Tibial nerve (tissue), 4 donors: ENCODE measurements at places on chromosomes 2 and 18. TPM values are rescaled to one million over a fixed set of nuclear protein-coding genes. Genes with fewer than 3 reads are reported as not detected.

The OTOF gene
- 0.22 TPM for total RNA-seq

The ICA1L gene
- total RNA-seq: 12.3 TPM

The TDRD15 gene
- total RNA-seq: not detected

The TRAPPC12 gene
- total RNA-seq: 139 TPM

The MOGAT1 gene
- not detected for total RNA-seq

The PLGLB2 gene
- total RNA-seq: 6.7 TPM

DNA sequence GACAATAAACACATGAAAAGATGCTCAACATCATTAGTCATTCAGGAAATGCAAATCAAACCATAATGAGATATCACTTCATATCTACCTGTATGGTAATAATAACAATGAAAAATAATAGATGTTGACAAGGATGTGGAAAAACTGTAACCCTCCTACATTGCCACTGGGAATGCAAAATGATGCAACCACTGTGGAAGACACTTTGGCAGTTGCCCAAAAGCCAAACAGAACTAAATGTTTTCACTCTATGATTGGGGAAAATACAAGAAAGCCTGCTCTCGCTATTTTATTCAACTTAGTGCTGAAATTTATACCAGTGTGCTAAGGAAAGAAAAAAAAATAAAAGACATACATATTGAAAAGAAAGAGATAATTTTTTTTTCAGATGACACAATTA lies 934.5 kb downstream of the CNTNAP5 start:
- DNase-seq: peak; percentile 26

GRCh38 chr2:32860385-32860784 lies 86.4 kb upstream of the LTBP1 start:
- no peak for DNase-seq

DNA sequence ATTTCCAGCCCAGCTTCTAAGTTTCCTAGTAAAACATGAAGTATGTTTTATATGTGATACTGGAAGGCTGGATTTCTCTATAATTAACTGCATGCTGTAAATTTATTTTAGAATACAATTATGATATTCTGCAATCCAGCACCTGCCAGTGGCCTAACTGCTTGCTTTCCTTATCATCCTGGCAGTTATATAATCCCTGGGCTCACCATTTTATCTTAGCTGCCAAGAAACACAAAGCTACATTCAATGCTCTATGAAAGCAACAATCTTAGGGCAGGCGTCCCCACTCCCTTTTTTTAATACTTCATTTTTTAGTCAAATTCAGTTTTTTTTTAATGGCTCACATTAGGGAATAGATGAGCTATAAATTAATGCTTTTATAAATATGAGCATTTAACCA lies 38.4 kb upstream of the UBXN4 start:
- no peak for DNase-seq

- DNase-seq: no peak
Observed at GRCh38 chr2:205323929-205324328, 358.4 kb upstream of the NRP2 start.

DNA sequence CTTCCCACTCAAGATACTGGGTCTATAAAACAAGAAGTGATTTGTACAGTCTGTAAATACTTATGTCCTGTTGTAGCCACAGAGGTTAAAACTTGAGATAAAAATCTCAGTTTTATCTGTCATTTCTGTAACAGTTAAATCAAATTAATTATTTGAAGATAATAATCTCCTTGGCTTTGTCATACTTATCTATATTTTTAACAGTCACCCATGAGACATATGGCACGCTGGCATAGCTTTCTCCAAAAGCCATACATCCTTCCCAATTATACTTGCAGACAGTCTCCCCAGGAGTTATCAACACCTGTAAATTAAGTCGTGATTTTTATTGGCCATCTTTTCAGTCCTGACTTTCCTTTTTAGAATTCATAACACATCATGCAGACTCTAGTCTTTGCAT lies 68.9 kb upstream of the UNC80 start:
- DNase-seq: no peak

DNA sequence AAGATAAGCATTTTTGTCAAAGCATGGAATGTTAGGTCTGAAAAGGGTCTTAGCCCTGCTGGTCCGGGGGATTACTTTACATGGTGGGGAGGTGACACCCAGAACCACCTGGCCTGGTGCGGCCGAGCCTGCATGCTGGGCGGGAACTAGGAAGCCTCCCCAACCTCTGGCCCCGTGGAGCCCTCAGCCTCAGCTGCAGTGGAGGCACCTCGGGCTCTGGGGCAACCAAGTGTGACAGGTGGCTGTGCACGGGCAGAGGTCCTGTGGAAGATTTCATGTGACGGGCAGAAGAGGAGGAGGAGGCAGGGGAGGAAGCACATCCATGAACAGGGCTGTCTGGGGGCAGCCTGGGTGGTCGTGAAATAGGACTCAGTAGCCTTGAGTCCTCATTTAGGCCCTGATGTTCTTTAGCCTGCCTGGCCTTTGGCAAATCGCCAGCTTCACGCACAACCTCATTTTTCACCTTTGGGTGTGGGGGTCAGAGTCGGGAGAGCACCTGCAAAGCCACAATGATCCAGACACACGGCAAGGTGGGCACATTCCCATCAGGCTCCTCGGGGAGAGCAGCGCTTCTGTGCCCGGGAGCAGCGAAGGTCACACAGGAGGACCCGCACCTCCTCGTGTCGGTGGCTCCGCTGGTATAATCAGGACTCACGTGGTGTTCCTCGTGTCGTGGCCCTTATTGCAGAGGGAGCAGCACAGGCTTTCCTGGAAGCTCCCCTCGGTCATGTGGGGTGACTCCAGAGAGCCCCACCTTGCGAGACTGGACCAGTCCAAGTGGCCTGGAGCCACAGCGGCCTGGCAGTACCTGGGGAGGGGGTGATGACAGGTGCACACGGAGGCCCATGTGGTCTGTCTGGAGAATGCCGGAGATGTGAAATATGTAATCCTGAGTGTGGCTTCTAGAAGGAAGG lies 13.9 kb downstream of the CNDP2 start:
- no peak for DNase-seq

GRCh38 chr2:62304429-62305417 lies 108.8 kb downstream of the B3GNT2 start:
- no peak for DNase-seq
